Pancreas (tissue), 10 donors: ENCODE measurements at places on chromosomes 3 and 15. TPM values are rescaled to one million over a fixed set of nuclear protein-coding genes. Genes with fewer than 3 reads are reported as not detected.
A peak's percentile ranks its signal among the peaks of the same experiment; 100 is the strongest.

DNA sequence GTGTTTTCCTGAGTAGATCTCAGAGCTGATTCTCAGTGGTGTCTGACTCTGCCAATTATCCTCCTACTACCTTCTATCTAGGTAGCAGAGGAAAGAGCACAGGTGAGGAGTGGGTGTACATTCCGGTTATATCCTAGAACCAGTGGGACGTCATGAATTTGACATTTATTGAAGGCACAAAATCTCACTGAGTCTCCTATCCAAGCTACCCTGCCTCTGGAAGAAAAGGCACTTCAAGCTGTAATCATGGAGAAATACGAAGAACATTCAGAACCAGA is 952.2 kb downstream of the TUSC7 start:
- no peak for DNase-seq

DNA sequence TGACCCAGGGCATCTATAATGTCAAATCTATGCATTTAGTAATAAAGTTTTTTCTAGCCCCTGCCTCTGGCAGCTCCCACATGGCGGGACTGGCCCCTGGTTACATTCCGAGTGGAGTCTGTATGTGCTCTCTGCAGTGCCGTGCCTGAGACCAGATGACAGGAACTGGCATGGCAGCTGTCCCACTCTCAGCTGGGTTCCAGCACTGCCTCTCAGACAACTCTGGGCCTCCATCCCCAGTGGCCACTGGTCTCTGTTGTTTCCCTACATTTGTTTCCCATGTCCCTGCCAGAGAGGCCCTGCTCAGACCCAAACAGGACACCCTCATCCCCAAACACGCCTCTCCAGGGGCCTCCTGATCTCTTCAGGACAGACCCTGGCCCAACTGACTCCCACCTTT is 109.3 kb downstream of the OCA2 start:
- no peak for DNase-seq

- no peak for DNase-seq
Observed at GRCh38 chr15:45799508-45799907, 164.7 kb downstream of the SQOR start.

GRCh38 chr3:189841473-189842205 is 210.4 kb downstream of the TP63 start:
- no peak for DNase-seq

DNA sequence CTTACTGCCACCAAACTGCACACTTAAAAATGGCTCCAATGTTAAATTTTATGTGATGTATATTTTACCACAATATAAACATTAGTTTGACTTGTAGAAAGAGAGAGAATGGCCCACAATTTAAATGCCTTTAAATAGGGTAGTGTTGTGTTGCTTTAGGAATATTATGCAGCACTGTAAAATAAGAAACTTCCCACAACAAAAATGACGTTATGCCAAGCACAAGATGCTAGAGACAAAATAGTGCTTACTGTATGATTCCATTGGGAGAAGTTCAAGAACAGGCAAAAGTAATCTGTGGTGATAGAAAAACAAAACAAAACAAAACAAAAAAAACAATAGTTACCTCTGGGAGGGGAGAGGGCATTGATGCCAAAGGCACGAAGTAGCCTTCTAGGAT is 91.3 kb downstream of the MEGF11 start:
- no peak for DNase-seq

- DNase-seq: peak; percentile 74
Observed at GRCh38 chr15:57376696-57377477, 582 bp downstream of the CGNL1 start.

GRCh38 chr3:124995460-124995994 is 60.3 kb downstream of the HEG1 start:
- DNase-seq: no peak

- DNase-seq: no peak
Observed at GRCh38 chr3:138089091-138089490, 26.3 kb downstream of the DZIP1L start.

- DNase-seq: no peak
Observed at GRCh38 chr3:137329594-137329993, 371.8 kb downstream of the IL20RB start.

- peak; percentile 38 for DNase-seq
Observed at GRCh38 chr15:88661761-88662556, 23.1 kb downstream of the ISG20 start.

DNA sequence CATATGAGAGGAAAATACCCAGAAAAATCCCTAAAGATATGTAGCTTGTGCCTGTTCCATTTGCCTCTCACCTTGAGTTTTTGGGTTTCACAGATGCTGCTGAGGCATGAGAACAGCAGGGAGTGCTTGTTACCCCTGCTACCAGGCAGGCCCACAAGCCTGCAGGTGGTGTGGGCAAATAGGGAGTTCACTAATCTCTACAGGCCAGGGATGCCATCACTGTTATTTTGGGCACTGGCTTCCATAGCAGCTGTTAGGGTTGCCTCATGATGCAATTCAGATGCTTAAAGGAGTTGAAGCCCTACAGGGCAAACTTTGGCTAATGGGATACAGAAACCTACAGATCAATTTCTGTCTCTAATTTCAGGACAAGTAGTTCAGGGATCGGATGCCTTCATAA is 873.5 kb downstream of the OTOL1 start:
- no peak for DNase-seq

- DNase-seq: no peak
Observed at GRCh38 chr3:179091113-179091512, 19.5 kb upstream of the ZMAT3 start.

- no peak for DNase-seq
Observed at GRCh38 chr3:17052363-17052762, 167.6 kb downstream of the PLCL2 start.

- DNase-seq: no peak
Observed at GRCh38 chr3:154059833-154060232, 61.4 kb upstream of the ARHGEF26 start.

Gene SLC24A5
- not detected for total RNA-seq

Gene PEX11A
- 5.3 TPM for total RNA-seq

Gene C3orf49
- not detected for total RNA-seq

Gene BBX
- 43.8 TPM for total RNA-seq

Gene ARPIN
- total RNA-seq: 49.8 TPM

Gene CLPX
- total RNA-seq: 17.6 TPM

Gene THAP10
- 0.86 TPM for total RNA-seq

Gene PPARG
- total RNA-seq: 2.6 TPM

Gene FES
- total RNA-seq: 9.3 TPM

Gene CA12
- 35.2 TPM for total RNA-seq

Gene PGBD4
- 0.44 TPM for total RNA-seq

Gene ACTRT3
- total RNA-seq: 0.75 TPM
